AG10803 (cell line): ENCODE measurements at places on chromosomes 5 and 9.

GRCh38 chr9:123823194-123823947 lies 106.6 kb downstream of the DENND1A start:
- no peak for DNase-seq

DNA sequence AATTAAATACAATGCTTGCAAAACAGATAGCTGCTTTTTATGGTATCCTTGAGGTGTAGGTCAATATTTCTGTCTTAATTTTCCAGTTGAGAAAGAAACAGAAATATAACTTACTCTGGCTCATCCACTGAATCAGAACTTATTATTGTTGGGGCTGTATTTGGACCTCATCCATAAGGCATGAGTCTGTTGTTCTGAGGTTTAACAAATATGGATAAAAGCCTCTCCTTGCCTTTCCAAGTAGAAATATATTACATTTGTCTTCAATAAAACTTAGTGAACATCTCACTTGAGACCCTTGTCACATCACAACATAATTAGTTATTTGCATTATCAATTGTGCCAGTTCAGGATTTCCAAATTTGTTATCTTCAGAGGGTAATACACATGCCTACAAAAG lies 525.8 kb downstream of the AGTPBP1 start:
- peak; percentile 39 for DNase-seq

DNA sequence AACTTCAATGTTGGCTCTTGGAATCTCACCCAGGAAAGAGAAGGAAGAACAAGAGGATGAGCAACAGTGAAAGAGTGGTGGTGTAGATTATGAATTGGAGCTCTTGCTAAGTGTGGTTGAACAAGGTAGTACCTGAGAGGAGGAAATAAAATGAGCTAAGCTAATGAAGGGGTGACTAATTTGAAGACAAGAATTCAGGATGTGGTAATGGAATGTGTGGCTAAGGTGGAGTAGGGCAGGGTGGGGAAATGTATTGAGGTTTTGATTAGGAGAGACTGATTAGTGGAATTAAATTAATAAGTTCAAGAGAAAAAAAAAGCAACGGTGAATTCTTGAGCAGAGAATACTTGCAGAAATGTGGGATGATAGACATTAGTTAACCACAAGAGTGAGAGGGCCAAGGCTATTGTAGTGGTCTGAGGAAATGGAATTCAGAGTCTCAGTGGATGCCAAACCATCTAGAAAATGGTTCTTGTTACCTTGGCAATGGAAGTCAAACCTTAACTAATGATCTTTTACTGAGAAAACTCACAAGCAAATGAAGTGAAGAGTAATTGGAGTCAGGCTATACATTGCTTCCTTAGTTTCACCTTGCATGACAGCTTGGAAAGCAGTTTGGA lies 648.3 kb upstream of the ZNF608 start:
- no peak for DNase-seq

DNA sequence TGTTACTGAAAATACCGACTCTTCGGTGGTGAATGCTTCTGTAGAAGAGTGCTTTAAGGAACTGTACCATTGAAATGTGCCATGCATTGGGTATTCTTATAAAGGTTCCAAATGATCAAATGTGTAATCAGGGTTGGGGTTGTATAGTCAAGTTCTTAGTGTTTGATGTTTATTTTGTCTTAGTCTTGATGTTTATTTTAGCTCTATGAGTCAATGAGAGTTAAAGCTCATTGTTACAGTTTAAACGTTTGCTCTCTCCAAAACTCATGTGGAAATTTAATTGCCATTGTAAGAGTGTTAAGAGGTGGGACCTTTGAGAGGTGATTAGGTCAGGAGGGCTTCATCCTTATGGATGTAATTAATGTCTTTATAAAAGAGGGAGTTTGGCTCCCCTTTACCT lies 153.0 kb downstream of the FER start:
- DNase-seq, result no peak

DNA sequence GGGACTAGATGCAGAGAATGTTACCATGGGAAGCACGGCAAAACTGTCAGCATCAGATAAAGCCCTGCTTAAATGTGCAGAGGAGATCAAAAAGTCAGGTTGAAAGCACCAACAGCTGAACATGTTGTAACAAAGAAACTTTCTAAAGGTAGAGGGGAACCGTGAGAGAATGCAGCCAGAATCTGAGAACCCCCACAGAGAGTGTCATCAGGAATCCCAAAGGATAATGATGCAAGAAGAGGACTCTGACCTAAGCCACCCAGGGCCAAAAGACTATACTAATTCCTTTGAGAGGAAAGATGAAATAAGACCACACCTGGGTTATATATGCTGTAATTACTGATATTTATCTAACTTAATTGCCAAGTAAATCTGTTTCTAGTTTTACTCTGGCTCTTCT lies 116.6 kb downstream of the PCSK1 start:
- no peak for DNase-seq

- DNase-seq, result no peak
Observed at GRCh38 chr9:137607141-137607857, 1.8 kb downstream of the ARRDC1 start.

- no peak for DNase-seq
Observed at GRCh38 chr5:112329419-112330090, 89.5 kb downstream of the EPB41L4A start.

- DNase-seq, result no peak
Observed at GRCh38 chr5:97062046-97062445, 80.4 kb downstream of the LIX1 start.

- peak; percentile 23 for DNase-seq
Observed at GRCh38 chr5:67516948-67517565, 320.5 kb upstream of the CD180 start.

- peak; percentile 8 for DNase-seq
Observed at GRCh38 chr9:27540502-27540901, 10.9 kb upstream of the MOB3B start.

DNA sequence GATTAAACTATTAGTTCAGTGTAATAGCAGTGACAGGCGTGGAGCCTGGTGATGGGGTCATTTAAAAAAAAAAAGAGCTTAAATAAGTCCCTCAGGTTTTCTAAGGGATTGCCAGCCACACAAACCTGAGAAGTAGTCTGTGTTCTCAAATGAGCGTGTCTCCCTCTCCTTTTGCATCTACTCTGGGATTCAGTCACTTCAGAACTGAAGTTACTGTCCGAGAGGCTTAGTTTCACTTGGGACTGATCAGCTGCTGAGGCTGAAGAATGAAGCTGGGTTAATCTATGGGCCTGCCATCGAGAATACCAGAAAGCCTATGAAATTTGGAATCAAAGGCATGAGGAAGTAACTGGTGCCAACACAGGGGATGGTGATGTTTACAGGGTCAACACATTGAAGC lies 310.1 kb downstream of the ADAMTS6 start:
- DNase-seq, result no peak

DNA sequence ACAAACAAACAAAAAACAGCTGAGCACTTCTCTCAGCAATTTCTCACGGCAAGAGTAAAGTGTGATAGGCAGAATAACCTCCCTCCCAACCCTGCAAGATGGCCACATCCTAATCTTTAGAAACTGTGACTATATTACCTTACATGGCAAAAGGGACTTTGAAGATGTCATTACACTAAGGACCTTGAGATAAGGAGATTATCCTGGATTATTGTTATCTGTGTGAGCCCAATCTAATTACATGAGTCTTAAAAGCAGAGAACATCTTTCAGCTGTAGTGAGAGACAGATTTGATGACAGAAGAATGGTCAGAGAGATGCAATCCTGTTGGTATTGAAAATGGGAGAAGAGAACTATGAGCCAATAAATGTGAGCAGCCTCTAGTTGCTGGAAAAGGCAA lies 347.9 kb downstream of the CDH9 start:
- DNase-seq, result no peak

- peak; percentile 84 for DNase-seq
Observed at GRCh38 chr9:109806506-109807115, 26.6 kb downstream of the PALM2AKAP2 start.

GRCh38 chr5:155532621-155533311 lies 519.2 kb downstream of the KIF4B start:
- DNase-seq, result no peak

- no peak for DNase-seq
Observed at GRCh38 chr5:38816083-38817030, 29.5 kb upstream of the OSMR start.
